ENCODE measurements at places on chromosomes 3 and 15.

DNA sequence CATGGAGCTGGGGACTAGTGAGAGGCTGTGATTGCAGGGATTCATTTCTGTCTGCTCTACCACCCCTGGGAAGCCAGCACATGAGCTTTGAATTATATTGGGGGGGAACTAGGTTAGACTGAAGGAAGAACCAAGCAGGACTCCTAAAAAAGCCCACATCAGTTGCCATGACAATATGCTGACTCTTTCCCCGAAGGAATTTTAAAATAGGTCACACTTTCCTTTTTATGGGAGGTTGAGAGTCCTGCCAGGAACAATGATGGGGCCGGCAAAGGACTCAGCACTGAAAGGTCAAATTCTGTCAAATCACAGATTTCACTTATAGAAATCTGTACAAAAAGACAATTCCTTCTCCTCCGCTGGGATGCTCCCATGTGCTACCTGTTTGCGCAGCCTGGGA, 130.8 kb downstream of the ZNF621 start:
- DNase-seq = no peak

GRCh38 chr3:177451864-177452830, 254.9 kb upstream of the TBL1XR1 start:
- no peak for DNase-seq

GRCh38 chr3:181384970-181385369, 326.8 kb upstream of the SOX2 start:
- DNase-seq = no peak

- DNase-seq = no peak
Measured at GRCh38 chr15:46408312-46408711, 773.5 kb downstream of the SQOR start.

- DNase-seq = no peak
Measured at GRCh38 chr3:12465836-12466225, 18.4 kb upstream of the TSEN2 start.

GRCh38 chr15:51732646-51733045, 4.8 kb downstream of the LYSMD2 start:
- no peak for DNase-seq

GRCh38 chr15:37031198-37031597, 69.2 kb downstream of the MEIS2 start:
- no peak for DNase-seq

GRCh38 chr3:46406788-46407611, at the start of the genes CCR5AS and CCRL2:
Gene CCR5AS, minus strand, starts transcription at chr3:46407066.
Gene CCRL2, plus strand, starts transcription at chr3:46407259. Its CDS starts 821 bp downstream, at chr3:46408080.
- peak; percentile 57 for DNase-seq

GRCh38 chr3:64343689-64344430, 118.6 kb upstream of the PRICKLE2 start:
- DNase-seq = peak; percentile 12

GRCh38 chr3:132592216-132592615, 4.9 kb upstream of the ACKR4 start:
- no peak for DNase-seq

- no peak for DNase-seq
Measured at GRCh38 chr3:81336470-81336869, 425.0 kb downstream of the GBE1 start.

- DNase-seq = no peak
Measured at GRCh38 chr3:13346481-13347389, 73.4 kb downstream of the NUP210 start.

- DNase-seq = no peak
Measured at GRCh38 chr3:123046262-123047061, 18.9 kb upstream of the SEMA5B start.

GRCh38 chr3:181418233-181418632, 293.5 kb upstream of the SOX2 start:
- DNase-seq = no peak

- no peak for DNase-seq
Measured at GRCh38 chr3:117692416-117692995, 982.9 kb downstream of the TUSC7 start.

DNA sequence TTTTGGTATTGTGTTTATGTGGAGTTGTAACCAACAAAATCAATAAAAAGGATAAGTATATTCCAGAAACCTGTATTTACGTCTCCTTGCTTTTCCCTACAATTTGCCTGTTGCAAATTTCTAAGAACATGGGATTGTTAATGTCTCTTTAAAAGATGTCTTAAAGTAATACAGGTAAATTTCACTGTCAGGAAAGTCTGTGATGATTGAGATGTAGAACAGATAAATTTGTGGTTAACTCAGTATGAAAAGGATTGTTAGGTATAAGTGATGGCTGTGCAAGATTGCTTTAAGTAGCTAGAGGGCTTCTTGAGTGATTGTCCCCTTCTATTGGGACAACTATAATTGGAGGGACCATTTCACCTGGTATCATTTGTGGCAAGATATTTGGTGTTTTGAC, 6.8 kb downstream of the PTPRG start:
- no peak for DNase-seq

DNA sequence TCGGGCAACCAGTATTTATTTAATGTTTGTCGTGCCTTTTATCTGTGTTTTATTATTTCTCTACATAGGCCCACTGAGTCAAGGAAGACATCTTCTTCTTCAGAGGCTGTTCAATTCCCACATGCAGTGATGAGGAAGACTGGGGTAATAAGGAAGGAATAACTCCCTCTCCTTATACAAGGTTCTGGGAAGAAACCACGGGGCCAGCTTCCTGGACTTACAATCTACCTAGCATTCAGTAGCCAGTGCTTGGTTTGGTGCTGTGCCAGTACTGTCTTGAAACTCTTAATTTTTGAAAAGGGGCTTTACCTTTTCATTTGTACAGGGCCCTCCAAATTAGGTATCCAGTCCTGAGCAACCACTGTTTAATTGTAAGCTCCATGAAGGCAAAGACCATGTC, 51.2 kb downstream of the SRGAP3 start:
- no peak for DNase-seq

GRCh38 chr15:68335251-68335650, 57.7 kb downstream of the FEM1B start:
- DNase-seq = no peak

DNA sequence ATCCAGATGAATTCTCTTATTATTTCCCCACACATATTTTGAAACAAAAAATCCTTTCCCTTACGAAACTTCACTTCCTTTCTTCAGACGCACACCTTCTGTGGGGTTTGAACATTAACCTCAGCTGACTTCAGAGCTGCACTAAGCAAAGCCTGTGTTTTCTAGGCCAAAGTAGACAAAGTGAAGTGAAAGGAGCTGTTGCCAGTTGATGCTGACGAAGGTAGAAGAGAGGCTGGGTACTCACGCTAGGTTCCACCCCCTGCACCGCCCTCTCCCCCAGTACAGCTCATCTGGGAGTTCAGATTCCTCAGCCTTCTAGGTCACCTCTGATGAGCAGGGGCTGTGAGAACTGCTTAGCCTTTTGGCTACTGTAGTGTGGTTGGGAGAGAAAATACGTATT, 24.1 kb downstream of the DUT start:
- no peak for DNase-seq

- no peak for DNase-seq
Measured at GRCh38 chr3:144063306-144063705, 91.7 kb downstream of the DIPK2A start.

GRCh38 chr15:31197497-31198414, 96.2 kb upstream of the TRPM1 start:
- DNase-seq = peak; percentile 76

DNA sequence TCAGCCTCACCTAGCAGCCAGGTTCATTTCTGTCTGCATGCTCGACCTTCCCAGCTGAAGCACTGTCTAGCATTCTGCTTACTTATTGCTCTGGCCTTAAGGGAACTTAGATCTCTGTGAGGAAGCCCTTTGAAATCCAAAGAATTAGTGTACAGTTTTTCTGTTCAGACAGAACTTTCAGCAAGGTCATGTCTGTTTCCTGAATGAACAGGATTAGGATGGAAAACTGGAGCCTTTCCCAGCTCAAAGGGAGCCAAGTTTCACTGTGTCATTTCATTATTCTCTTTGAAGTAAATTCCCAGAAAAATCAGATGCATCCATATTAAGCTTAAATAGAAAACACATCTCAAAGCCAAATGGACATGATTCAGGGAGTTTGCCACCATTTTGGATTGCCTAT, 457.3 kb upstream of the KCNMB2 start:
- DNase-seq = no peak

DNA sequence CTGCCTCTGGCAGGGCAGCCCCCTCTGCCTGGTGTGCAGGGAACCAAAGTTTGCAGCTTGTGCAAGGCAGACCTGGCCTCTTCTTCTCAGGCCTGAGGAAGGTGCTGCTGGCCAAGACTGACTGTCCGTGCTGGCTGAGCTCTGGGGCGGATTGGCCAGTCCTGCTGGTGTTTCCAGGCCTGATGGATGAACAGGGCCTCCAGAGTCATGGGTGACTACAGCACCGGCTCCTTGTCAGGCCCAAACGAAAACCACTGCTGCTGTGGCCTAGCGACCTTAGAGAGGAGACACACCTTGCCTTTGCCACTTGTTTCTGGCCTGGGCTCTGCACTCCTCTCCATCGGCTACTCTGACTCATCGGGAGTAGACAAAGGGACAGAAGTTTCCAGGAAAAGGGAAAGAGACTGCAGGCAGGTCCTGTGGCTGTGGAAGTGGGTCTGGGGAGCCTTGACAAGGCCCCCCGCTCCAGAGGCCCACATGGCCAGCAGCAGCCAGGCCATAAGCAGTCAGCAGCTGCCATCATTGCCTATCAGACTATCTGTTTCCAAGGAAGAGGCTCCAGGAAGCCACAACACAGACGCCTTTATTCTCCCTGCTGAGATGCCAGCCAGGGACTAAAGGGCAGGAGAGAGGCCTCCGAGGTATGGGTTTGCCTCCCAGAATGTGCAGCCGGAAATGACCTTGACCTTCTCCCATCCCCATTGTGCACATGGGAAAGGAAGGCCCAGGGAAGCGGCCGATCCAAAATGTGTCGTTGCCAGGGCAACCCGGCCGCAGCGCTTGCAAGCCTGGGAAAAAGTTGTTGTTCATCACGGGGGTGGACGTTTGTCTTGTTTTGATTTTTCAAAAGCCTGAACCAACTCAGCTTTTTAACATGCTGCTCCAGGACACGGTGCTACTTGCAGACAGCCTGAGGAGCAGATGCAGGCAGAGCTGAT, 160.5 kb downstream of the CHSY1 start:
- DNase-seq = no peak

DNA sequence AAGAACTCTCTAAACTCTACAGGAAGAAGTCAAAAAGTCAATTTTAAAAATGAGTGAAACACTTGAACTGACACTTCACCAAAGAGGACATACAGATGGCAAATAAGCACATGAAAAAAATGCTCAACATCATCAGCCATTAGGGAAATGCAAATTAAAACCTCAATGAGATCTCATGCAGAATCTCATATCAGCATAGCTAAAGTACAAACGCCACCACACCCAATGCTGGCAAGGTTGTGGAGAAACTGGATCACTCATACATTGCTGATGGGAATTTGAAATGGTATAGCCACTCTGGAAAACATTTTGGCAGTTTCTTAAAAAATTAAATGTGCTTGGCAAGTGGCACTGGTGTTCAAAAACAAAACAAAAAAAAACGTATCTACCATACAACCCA, 34.2 kb downstream of the MEGF11 start:
- no peak for DNase-seq

DNA sequence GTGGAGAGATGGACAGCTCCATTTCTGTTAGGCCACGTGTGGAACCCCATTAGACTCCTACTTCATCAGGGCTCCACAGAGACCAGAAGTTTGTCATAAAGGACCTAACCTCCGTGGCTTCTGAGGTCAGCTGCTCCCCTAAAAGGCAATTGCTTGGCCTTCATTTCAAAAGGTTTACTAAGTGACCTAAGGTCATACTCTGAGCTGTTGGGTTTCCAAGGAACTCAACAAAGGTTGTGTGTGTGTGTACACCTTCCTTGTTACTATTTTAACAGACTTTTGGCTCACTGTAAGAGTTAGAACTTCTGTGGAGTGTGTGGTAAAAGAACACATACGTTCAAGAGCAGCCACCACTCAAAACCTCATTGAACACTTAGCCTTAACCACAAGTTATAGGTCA, 73.9 kb downstream of the SEC22A start:
- DNase-seq = no peak

GRCh38 chr3:121757812-121758545, 8.4 kb upstream of the GOLGB1 start:
- DNase-seq = no peak

DNA sequence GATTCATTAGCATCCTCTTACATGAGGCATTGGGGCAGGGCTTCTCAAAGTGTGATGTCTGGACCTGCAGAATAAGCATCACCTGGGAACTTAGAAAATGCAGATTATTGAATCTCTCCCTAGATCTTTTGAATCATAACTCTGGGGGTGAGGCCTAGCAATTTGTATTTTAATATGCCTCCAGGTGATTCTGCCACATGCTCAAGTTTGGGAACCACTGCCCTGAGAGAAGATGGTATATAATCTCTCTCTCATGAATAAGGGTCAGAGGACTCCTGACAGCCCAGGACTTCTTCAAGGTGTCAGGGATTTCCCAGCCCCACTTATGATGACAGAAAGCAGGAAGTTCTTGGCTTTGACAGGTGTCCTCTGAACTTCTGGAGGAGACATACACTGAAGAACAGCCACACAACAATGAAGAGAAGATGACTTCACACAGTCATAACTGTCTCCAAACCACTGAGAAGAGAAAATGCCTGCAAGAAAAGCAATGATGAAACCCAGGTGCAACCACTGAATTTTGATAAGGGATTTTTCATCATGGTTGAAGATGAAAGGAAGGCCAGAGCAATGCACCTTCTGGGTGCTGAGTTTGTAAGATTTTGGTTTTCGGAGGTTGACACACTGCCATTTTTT, 211.9 kb upstream of the MRPL3 start:
- peak; percentile 60 for DNase-seq

DNA sequence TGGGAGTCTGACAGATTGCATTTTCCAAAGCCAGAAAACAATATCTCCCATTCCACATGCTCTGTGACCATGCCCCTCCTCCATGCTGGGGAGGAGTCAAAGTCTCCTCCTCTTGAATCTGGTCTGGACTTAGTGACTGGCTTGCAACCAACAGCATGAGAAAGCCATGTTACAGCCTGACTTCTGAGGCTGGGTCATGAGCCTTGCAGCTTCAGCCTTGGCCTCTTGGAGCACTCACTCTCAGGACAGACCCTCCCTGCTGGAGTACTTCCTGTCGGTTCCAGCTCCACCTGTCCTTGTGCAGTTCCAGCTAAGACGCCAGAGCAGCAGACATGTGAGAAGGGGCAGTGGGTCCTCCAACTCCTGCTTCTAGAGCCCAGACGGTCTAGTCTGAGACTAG, 49.7 kb upstream of the RBSN start:
- DNase-seq = no peak

GRCh38 chr3:153596401-153596800, 434.4 kb downstream of the RAP2B start:
- no peak for DNase-seq

DNA sequence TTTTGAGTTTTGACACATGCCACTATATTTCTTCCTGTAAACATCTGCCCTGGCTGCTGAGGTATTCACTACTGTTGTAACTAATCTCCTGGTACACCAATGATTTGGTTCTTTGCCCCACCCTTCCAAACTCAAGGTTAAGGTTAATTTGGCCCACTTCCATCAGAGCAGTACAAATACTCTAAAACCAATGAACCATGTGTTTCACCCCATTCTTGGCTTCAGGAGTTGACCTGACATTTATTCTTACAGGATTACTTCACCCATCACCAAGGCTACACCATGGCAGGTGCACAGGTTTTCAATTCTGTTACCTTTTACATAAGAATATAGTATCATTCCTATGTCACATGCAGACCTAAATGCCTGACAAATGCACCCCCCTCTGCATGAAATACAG, 1179.9 kb downstream of the ZPLD1 start:
- no peak for DNase-seq

Measured in GM13977 (cell line).